Thoracic aorta (tissue), 2 donors: ENCODE measurements at places on chromosomes 4 and X.

- no peaks in the 10 kb centered on the region for H3K4me1 ChIP-seq
- no peaks in the 10 kb centered on the region for H3K27me3 ChIP-seq
- no peak overlapping the region for H3K27ac ChIP-seq
- H3K4me3 ChIP-seq = no peak overlapping the region
Observed at GRCh38 chrX:125532411-125533089, 212.9 kb downstream of the TEX13C start.

DNA sequence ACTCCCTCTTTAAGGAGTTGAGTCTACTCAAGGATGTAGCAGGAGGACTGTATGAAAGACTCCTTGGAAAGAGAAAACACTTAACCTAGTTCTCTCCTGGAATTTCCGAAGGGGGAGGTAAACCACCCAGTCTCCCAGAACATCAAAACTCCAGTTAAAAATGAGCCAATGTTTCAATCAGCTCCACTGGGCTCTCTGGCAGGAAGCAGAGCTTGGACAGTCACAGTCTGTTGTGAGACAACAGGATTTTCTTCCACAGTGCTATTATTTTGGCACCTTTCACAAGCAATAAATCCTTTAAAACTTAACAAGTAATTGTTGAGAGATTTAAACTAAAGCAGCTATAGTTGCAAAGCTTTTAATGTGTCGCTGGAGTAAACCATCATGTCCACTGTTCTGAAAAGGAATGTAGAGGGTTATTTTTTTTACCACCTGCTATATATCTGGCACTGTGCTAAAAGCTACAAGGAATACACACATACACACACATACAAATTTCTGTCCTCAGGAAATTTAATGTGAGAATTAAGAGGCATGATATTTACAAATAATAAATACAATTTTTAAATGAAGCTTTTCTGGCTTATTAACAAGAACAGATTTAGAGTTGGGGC, 229.2 kb upstream of the INTU start:
- no peaks in the 10 kb centered on the region for H3K36me3 ChIP-seq
- H3K4me1 ChIP-seq = no peaks in the 10 kb centered on the region
- no peak overlapping the region for H3K27ac ChIP-seq
- DNase-seq = no peak
- no peak overlapping the region for H3K4me3 ChIP-seq

- H3K36me3 ChIP-seq = no peaks in the 10 kb centered on the region
- DNase-seq = no peak
- no peak overlapping the region for H3K27ac ChIP-seq
- H3K4me3 ChIP-seq = no peak overlapping the region
- H3K27me3 ChIP-seq = no peaks in the 10 kb centered on the region
Observed at GRCh38 chrX:1476682-1477081, 24.0 kb upstream of the ASMTL start.

DNA sequence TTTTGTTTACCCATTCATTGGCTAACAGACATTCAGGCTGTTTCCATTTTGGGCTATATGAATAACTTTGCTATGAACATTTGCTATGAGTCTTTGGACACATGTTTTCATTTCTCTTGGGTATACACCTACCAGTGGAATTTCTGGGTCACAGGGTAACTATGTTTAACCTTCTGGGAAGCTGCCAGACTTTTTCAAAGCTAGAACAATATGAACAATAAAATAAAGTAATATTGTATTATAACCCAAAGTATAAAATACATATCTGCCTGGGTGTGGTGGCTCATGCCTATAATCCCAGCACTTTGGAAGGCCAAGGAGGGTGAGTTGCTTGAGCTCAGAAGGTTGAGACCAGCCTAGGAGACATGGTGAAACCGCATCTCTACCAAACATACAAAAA, 90.6 kb downstream of the DLG3 start:
- no peak overlapping the region for H3K4me3 ChIP-seq
- no peaks in the 10 kb centered on the region for H3K4me1 ChIP-seq
- no peak overlapping the region for H3K27ac ChIP-seq
- DNase-seq = no peak
- H3K36me3 ChIP-seq = no peaks in the 10 kb centered on the region
- no peaks in the 10 kb centered on the region for H3K27me3 ChIP-seq

DNA sequence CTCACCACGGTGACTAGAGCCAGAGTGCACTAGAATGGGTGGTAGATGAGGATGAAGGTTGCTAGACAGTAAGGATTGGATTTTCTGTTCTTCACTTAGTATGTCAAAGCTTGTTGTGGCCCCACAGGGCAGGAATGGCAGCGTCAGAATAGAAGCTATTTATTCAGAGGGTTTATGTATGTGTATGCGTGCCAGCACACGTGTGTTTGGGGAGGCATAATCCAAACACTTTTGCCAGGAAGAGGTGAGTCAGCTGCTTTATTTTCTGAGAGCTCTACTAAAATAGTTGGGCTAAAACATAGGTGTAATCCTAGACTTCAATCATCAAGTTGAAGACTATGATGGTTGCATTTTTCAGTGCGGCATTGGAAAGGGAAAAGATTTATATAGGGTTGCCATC, 1.2 kb upstream of the MAGEE2 start:
- H3K4me1 ChIP-seq = no peaks in the 10 kb centered on the region
- H3K27me3 ChIP-seq = no peaks in the 10 kb centered on the region
- DNase-seq = no peak
- no peak overlapping the region for H3K27ac ChIP-seq

GRCh38 chrX:108417257-108417656, 21.0 kb downstream of the COL4A6 start:
- no peaks in the 10 kb centered on the region for H3K27me3 ChIP-seq
- H3K27ac ChIP-seq = no peak overlapping the region
- no peaks in the 10 kb centered on the region for H3K4me1 ChIP-seq
- no peaks in the 10 kb centered on the region for H3K36me3 ChIP-seq
- no peak for DNase-seq

- no peak for DNase-seq
- no peaks in the 10 kb centered on the region for H3K27me3 ChIP-seq
- no peak overlapping the region for H3K27ac ChIP-seq
- H3K36me3 ChIP-seq = no peaks in the 10 kb centered on the region
- no peaks in the 10 kb centered on the region for H3K4me1 ChIP-seq
- no peak overlapping the region for H3K4me3 ChIP-seq
Observed at GRCh38 chrX:137387646-137388045, 178.3 kb upstream of the ZIC3 start.

DNA sequence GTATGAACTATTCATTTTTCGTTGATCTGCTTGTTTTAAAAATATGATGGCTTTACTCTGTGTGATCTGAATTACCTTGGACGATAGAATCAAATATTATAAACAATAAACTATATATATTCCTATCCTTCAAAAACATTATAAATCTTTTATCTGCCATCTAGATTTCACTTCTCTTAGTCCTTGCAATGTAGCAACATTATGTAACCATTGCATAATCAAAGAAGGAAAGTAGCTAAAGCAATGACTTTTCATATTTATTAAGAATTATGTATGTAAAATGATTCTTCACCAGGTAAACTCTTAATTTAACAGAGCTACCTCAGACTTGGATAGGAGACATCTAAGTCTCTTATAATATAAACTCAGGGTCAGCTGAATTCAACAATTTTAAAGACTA, 210.5 kb downstream of the ADAMTS3 start:
- no peak overlapping the region for H3K27ac ChIP-seq
- no peaks in the 10 kb centered on the region for H3K27me3 ChIP-seq
- no peaks in the 10 kb centered on the region for H3K4me1 ChIP-seq
- no peak overlapping the region for H3K4me3 ChIP-seq
- no peak for DNase-seq
- no peaks in the 10 kb centered on the region for H3K36me3 ChIP-seq

- no peaks in the 10 kb centered on the region for H3K36me3 ChIP-seq
- DNase-seq = no peak
- no peaks in the 10 kb centered on the region for H3K27me3 ChIP-seq
- no peak overlapping the region for H3K4me3 ChIP-seq
- no peak overlapping the region for H3K27ac ChIP-seq
- H3K4me1 ChIP-seq = no peaks in the 10 kb centered on the region
Observed at GRCh38 chr4:151786158-151786495, 25.3 kb upstream of the GATB start.

GRCh38 chr4:175633310-175633709, 178.8 kb downstream of the GPM6A start:
- H3K4me3 ChIP-seq = no peak overlapping the region
- no peak for DNase-seq
- no peaks in the 10 kb centered on the region for H3K4me1 ChIP-seq
- no peak overlapping the region for H3K27ac ChIP-seq

GRCh38 chr4:173469622-173470021, 60.4 kb downstream of the HAND2 start:
- no peaks in the 10 kb centered on the region for H3K27me3 ChIP-seq
- H3K27ac ChIP-seq = no peak overlapping the region
- no peaks in the 10 kb centered on the region for H3K36me3 ChIP-seq
- no peak for DNase-seq
- no peak overlapping the region for H3K4me3 ChIP-seq

GRCh38 chrX:27890611-27891010, 82.8 kb downstream of the MAGEB10 start:
- H3K27me3 ChIP-seq = no peaks in the 10 kb centered on the region
- H3K4me1 ChIP-seq = no peaks in the 10 kb centered on the region
- no peak overlapping the region for H3K4me3 ChIP-seq
- H3K36me3 ChIP-seq = no peaks in the 10 kb centered on the region
- DNase-seq = no peak
- no peak overlapping the region for H3K27ac ChIP-seq

DNA sequence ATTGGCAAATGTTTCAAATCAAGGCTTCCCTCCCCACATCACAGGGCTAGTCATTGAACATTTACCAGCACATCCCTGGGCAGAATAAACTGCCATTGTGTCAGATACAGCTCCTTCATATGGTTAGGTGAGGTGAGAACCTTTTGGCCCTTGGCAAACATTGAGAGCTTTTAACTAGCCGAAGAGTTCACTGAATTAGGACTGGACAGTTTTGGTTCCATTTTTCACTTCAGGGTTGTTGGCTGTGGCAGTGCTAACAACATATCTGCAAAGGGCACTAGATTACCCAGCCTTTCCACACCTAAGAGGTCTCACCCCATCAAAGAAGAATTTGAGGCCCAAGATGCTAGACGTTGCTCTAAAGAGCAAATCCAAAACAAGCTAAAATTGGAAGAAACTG, 180.7 kb downstream of the GUCY2F start:
- no peak overlapping the region for H3K4me3 ChIP-seq
- no peaks in the 10 kb centered on the region for H3K4me1 ChIP-seq
- H3K27ac ChIP-seq = no peak overlapping the region
- DNase-seq = no peak

GRCh38 chr4:95394752-95395306, 153.9 kb downstream of the UNC5C start:
- no peaks in the 10 kb centered on the region for H3K4me1 ChIP-seq
- H3K36me3 ChIP-seq = no peaks in the 10 kb centered on the region
- no peak for DNase-seq
- no peak overlapping the region for H3K27ac ChIP-seq
- no peak overlapping the region for H3K4me3 ChIP-seq
